ENCODE measurements at places on chromosomes 7 and 10.

DNA sequence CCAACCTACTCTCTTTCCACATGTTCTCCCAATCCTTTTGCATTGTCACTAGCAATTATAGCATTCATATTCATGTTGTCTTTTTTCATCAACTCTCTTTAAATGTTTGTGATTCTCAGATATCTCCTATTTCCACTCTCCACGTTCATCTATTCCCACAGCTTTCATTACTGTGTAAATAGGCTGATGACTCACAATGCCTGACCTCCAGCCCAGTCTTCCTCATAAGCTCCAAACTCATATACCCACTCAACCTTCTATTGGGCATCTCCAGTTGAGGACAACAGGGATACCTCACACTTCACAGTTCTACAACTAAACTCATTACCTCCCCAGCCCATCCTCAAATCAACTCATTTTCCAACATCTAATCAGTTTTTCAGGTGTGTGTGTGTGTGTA is 194.1 kb downstream of the DGKI start:
- DNase-seq = no peak

DNA sequence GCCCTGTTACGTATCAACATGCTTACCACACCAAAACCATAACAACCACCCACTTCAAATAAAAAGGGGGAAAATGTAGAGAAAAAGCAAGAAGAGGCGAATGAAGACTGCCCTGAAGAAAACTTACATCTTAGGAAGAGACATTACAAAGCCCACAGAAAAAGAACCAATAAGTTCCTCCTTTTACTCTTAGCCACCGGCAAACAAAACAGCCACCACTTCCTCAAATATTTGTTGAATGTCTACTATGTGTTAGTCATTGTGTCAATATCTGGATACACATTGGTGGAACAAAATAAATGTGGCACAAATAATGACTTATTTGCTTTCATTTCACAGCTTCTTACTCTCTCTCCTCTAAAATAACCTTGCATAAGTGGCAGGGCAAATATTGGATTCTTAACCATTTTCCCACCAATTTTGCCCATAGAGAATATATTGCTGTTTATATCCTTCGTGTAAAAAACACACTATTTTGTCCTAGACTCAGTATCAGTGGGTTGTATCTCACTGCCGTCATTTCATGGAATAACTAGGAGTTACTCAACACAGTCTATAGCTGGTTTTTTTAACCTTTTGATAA is 106.8 kb downstream of the ANK3 start:
- peak; percentile 15 for DNase-seq

GRCh38 chr7:42143711-42144600 is 93.1 kb downstream of the GLI3 start:
- DNase-seq = no peak

- no peak for DNase-seq
Observed at GRCh38 chr7:27245798-27246691, 3.4 kb downstream of the EVX1 start.

DNA sequence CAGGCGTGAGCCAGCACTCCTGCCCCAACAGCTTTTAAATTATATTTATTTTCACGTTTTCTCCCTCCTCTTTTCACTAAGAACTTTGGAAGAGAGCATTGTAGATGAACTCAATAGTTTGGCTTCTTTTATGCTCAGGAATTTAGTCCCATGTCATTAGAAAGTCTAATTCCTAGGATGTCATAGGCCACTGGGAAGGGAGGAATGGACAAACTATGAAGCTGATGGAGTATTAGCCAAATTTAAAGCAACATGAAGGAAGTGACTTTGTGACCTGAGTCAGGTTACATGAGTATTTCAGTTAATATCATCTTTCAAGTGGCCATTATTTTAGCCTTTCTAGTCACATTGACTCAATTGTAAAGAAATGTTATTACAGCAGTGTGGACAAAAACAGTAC is 18.0 kb upstream of the OPN4 start:
- DNase-seq = no peak

- DNase-seq = no peak
Observed at GRCh38 chr7:89777499-89777898, 376.8 kb upstream of the STEAP1 start.

GRCh38 chr7:132708470-132708869 is 132.2 kb upstream of the PLXNA4 start:
- DNase-seq = no peak
